D721Med (cell line): ENCODE measurements at places on chromosomes 2 and 18.

DNA sequence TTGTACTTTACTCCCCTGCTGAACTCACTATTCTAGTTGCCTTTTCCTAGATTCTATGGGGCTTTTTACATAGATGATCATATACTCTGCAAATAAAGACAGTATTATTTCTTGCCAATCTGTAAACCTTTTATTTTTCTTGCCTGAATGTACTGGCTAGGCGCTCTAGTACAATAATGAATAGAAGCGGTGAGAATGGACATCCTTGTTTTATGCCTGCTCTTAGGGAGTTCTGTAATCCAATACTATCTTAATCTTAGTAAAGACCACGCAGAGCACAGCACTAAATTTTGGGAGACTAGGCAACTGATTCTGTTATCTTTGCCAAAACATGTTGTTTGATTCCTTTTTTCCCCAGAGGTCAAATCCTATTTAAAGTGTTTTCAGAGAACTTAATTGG, 7.0 kb downstream of the KRCC1 start:
- no peak for DNase-seq

DNA sequence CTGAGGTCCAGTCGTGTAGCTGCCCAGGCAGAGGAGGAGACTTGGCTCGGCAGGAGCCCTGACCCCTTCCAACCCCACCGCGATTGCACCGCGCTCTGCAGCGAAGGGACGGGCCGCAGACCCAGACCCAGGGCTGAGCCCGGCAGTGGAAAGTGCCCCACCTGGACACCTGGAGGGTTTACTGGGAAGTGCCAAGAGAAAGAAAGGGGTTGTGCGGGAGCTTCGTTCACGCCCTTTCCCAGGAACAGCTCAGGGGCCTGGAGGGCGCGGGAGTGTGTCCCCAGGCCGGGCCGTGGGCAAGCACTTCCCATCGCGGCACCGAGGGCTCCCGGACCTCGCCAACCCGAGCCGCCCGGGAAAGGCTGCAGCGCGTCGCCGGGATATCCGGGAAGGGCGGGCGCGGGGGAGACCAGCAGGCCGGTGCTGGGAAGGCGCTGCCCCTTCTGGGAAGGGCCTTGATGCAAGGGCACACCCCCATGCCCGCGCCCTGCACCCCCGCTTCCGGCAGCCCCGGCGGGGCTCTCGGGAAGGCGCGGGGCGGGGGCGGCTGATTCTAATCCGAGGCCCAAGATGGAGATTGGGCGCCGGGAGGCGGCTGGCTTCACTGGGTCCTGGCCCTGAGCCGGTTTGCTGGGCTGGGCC, 36.1 kb upstream of the MRPL33 start:
- DNase-seq, result no peak

DNA sequence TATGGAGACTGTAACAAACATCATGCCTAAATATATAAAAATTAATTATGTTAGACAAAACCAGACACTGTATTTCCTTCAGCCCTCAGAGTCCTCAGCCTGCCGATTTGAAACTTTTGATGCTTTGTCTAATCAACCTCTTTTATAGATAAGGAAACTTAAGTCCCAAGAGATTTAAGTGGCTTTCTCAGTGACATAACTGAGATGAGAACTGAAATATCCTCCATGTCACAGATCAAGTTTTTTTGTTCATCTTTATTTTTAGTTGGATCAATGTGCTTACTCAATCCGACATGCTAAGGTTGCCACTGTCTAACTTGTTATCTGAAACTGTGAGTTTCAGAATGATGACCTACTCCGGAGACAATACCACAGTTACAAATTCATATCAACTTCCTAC, 72.3 kb downstream of the BARD1 start:
- no peak for DNase-seq

DNA sequence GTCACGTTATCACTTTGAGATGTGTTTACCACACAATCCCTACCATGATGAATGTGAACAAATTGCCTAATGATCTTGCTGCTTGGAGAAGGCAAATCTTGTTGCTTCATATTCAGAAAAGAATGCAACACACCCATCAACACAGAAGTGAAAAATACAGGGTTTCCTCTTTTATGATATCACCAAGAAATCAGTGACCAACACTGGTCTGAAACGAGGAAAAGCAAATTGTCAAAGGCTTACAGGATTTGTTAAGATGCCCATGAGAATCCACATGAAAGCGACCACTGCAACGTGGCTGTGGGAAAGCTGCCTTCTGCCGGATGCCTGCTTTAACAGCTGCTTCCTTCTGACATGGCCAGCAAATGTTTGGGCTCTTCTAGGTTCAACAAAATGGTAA, 397.6 kb upstream of the LRATD1 start:
- DNase-seq, result no peak

GRCh38 chr2:241666627-241667400, 19.8 kb downstream of the DTYMK start:
- no peak for DNase-seq

GRCh38 chr2:70716131-70716743, 51.8 kb downstream of the ADD2 start:
- DNase-seq, result no peak

GRCh38 chr2:1995987-1996386, 251.7 kb upstream of the PXDN start:
- DNase-seq, result no peak

DNA sequence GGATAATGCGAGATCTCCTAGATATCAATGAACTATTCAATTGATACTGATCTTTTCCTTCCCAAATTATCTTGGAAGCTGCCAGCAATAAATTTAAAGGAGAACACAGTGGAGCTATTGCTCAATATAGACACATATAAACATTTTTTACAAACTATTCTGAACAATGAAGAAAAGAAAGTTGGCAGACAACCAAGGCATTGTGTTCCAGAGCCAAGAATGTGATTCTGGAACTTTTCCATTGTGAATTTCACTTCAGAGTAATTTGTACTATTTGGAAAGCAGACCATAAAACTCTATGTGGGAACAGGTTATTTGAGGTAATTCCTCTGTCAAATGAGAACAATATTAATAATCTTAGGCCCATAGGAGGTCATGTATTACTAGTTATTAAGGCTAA, 588.2 kb downstream of the IRS1 start:
- DNase-seq, result no peak

DNA sequence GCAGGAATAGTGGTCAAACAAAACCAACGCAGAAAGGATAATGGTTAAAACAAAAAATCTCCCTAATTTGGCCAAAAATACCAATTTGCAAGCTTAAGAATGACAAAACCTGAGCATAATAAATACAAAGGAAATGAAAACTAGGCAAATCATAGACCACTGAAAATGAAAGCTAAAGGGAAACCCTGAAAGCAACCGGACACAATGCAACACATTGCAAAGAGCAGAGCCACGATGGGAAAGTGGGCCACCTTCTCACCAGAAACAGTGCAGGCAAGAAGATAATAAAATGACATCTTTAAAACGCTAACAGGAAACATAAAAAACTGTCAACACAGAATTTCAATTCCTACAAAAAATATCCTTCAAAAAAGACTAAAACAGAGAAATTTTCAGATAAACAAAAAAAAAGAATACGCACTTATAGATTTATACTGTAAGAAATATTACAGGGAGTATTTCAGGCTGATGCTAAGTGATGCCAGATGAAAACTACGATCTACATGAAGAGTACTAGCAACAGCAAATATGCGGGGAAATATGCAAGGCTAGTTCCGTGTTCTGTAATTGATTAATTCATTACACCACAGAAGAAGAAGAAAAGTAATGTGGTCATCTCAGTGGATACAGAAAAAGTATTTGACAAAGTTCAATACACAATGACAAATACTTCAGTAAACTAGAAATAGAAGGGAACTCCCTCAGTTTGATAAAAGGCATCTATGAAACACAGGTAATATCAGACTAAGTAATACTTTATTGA, 239.5 kb downstream of the L3MBTL4 start:
- no peak for DNase-seq
